GDM1 (cell line): ENCODE measurements at places on chromosomes 1 and 21.

- DNase-seq: peak; percentile 51
Observed at GRCh38 chr1:182080955-182081582, 19.6 kb upstream of the ZNF648 start.

- DNase-seq: no peak
Observed at GRCh38 chr21:27806281-27806680, 839.4 kb upstream of the ADAMTS5 start.

GRCh38 chr1:54329312-54330003, 76.7 kb downstream of the SSBP3 start:
- no peak for DNase-seq

- DNase-seq: no peak
Observed at GRCh38 chr1:75172556-75172955, 38.4 kb downstream of the LHX8 start.

DNA sequence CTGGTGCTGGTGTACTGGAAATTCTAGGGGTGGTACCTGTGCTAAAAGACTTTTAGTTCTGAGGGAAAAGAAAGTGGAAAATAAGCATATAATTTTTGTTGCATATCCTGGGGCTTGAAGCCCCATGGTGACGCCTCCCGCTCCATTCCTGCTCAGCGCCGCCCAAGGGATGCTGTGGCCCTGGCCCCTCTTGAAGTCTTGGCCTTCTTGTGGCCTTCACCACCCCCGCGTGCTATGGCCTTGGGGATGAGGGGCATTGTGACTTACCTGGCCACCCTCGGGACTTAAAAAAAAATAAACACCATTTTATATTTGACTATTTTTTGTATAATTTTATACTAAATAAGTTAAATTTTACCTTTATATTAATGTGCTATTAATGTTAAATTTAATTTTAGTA, 15.3 kb downstream of the IFI16 start:
- DNase-seq: no peak

- no peak for DNase-seq
Observed at GRCh38 chr1:32894681-32895080, 6.5 kb downstream of the TMEM54 start.

DNA sequence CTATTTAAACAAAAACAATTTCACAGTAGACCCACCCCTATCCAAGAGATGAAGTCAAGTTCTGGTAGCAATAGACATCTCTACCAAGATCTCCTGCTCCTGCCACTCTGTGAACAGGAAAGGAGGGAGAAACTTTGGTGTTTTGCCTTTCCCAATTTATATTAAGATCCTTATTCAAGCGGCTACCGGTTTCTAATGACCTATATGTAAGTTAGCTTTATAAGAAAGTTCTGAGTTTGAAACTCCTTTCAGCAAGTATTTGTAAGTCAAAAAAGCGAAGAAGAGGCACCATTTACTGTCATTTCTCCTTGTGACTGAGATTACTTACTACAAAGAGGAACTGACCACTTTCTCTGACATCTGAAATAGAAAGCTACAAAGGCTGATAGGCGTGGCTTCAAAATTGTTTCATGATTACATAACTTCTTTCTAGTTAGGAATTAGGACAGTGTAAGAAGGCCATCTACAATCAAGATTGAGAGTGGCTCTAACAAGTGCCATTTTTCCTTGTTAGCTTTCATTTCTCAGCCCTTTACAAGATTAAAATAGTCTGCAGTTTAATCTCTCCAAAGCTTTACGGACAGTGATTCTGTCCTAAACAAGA, at the start of gene MNDA:
TSS of gene MNDA (plus strand) at position 448 of the 604 bp plus-strand sequence. CDS start 10,803 bp downstream, outside the sequence.
- DNase-seq: no peak

- DNase-seq: no peak
Observed at GRCh38 chr1:227788271-227789083, 27.0 kb upstream of the PRSS38 start.

DNA sequence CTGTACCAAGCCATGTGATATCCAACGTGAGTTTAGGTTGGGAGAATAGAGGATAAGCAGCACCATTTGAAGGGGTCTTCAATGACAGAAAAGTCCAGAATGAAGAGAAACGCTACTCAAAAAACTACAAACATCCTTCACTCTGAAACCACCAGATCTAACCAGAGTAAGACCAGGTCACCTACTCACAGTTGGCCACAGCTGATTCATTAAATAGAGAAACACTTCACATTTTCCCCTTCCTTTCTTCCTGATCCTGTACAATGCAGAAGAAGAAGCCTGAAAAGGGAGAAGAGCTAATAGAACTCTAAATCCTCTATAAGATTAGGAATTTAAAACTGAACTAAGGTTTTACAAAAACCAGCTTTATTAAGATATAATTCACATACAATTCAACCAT, 19.4 kb upstream of the SETDB1 start:
- no peak for DNase-seq

DNA sequence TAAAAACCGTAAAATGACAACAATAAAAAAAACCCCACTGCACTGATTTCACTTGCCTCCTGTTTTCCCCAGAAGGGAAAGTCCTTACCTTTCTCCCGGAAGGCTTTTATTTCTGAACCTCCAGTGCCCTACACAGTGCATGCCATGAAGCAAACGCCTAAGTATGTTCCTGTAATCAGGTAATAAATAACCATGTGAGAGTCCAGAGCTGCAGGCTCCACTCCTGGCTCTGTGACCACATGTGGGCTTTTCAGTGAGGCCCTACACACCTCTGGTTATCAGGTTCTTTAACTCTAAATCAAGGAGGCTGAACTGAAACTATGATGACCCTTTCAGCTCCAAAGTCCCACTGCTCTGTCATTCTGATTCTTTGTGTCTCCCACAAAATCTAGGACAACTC, 20.8 kb upstream of the NR5A2 start:
- DNase-seq: no peak

DNA sequence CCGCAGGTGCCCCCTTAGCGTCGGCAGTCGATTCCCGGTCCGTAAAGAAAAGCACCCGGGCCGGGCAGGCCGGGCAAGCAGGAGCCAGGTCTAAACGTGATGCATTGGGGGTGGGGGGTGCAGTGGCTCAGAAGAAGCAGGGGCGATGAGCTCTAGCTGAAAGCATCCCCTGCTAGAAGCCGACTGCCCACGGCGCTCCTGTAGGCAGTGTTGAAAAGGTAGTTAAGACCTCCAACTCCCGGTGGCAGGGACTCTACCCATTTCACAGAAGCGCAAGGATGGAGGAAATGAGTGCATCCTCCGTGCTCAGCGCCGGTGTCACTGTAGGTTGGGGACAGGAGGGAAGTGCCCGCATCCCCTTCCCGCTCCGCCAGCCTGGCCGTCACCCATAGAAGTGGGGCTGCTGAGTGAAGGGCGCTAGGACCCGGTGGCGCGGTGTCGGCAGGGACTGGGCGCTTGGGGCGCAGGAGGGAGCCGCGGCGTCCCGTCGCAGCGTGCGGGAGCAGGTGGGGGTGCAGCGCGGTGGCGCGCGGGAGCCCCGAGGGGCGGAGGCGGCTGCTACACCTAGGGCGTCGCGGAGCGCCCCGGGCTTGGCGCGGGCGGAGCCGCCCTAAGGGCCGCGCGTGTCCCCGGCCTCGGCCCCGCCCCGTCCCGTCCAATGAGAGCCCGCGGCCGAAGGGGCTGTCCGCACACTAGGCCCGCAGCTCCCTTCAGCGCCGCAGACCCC, at the start of gene WNT2B:
TSS of gene WNT2B (plus strand) at position 688 of the 727 bp plus-strand sequence. CDS start 298 bp downstream, outside the sequence.
- no peak for DNase-seq

- DNase-seq: no peak
Observed at GRCh38 chr1:39896909-39897685, 4.6 kb downstream of the MYCL start.

DNA sequence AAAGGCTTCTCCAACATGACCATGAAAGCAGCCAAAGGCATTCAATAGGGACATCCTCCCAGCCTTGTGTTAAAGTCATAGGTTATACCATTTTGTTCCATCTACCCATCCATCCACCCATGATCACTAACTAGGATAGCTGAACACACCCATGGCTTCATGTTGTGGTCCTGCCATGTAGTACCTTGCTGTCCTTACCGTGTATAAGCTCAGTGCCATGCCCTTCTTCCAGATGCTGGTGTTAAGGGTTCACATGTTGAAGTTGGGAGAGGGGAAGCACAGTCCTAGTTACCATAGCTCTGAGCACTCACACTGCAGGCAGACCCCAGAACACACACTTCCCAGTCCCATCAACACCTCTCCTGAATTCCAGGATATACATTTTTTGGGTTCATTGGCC, 51.5 kb downstream of the ATP5PO start:
- no peak for DNase-seq

- no peak for DNase-seq
Observed at GRCh38 chr1:63651161-63651701, 58.0 kb downstream of the PGM1 start.
